HFFc6 (cell line): ENCODE measurements at places on chromosomes 12 and 14. TPM values are rescaled to one million over a fixed set of nuclear protein-coding genes. Genes with fewer than 3 reads are reported as not detected.

Gene SDSL
- total RNA-seq = 9.4 to 15.1 TPM (median 9.4 TPM) in 3 replicates

Gene IAPP
- total RNA-seq = not detected in 3 replicates

DNA sequence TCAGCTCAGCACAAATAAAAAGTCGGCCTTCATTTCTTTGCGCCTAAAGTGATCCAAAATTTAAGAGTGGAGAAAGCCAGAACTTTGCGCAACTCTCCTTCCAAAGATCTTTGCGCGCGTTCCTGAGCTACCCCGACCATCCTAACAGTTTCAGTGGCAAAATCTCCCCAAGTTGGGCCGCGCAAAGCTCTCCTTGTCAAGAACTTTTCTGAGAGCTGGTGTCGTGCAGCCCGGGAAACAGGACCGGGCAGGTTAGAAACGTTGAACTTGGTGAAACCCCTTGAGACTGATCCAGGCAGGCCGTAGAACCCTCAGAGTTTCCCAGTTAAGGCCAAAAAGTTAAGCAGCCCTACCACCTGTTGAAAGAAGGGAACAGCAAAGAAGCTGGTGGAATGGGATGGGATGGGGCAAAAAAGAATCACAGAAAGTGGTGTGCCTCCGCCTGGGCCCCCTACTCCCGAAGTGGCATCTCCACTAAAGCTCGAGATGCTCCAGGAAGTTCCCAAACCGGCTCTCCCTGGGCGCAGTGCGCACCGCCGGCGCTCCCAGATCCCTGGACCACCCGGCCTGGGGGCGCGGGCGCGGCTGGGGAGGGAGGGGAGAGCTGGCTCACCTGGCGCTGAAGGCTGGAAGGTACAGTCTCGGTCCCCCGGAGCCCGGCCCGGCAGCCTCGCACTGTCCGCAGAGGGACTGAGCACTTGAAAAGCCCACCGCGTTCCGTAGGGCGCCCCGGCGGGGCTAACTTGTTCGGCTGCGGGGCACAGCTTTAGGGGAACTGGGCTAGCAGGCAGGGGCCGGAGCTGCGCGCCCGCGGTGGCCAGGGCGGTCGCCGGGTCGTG, 768 bp downstream of the DBX2 start:
- no peaks in the 10 kb centered on the region for H3K4me1 ChIP-seq
- H3K4me3 ChIP-seq = no peak overlapping the region

- no peak overlapping the region for H3K27ac ChIP-seq
- H3K36me3 ChIP-seq = no peaks in the 10 kb centered on the region
- peaks cover 3% of the 10 kb centered on the region for H3K27me3 ChIP-seq
- H3K4me1 ChIP-seq = peaks cover 3% of the 10 kb centered on the region
- H3K4me3 ChIP-seq = no peak overlapping the region
- DNase-seq = no peak
Measured at GRCh38 chr12:22410486-22410885, 76.0 kb upstream of the ST8SIA1 start.

DNA sequence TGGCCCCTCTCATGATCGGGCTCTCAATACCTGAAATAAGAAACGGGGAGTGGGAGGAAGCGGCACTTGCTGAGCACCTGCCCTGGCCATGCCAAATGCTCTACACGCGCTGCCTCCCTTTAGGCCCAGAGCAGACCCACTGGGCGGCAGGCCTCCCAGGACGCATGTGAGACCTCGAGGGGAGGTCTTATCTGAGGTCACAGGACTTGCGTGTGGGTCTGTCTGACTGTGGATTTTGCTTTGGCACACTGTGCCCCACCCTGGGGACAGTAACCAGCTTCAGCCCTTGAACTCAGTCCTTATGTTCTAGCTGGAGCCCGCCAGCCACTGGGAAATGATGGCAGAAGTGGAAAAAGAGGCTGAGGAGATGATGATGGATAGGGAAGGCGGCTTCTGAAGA, 91.8 kb downstream of the RBM19 start:
- DNase-seq = no peak
- peaks cover 9% of the 10 kb centered on the region for H3K36me3 ChIP-seq
- H3K27ac ChIP-seq = peak overlapping the region; percentile 33; the same call in 1 of the 2 replicates
- no peak overlapping the region for H3K4me3 ChIP-seq
- peaks cover 13% of the 10 kb centered on the region for H3K4me1 ChIP-seq

DNA sequence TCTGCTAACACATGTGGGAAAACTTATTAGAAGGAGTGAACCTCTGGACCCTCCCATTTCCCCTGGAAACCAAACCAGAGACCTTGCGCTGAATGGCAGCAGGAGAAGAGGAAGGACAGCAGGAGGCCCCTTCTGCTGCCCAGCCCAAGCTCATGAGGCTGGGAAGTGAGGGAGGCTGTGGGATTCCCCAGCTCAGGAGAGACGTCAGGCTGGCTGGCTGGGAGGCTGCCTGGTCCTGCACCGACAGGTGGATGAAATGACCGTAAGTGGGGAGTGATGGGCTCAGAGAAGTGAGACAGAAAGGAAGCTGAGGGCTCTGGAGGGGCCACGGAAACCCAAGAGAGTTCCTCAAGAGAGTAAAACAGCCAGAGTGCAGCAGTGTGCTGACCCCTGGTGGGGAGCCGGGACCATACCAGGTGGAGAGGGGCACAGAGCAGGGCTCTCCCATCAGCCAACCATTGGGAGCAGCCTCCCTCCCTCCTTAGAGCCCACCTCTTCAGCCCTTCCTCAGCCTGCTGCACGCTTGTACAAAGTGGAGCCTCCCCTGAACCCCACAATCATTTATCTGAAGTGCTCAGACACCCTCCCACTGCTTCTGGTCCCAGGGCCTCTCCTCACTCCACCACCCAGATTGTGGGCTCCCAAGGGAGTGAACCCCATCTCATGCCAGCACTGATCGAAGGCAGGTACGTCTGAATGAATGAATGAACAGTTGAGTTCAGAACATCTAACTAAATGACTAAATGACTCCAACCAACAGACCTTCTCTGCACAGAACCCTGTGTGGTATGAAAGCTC, 14.0 kb downstream of the TAMALIN start:
- no peaks in the 10 kb centered on the region for H3K36me3 ChIP-seq
- H3K4me3 ChIP-seq = no peak overlapping the region
- H3K27ac ChIP-seq = no peak overlapping the region
- peaks cover 5% of the 10 kb centered on the region for H3K27me3 ChIP-seq
- DNase-seq = peak; percentile 24

DNA sequence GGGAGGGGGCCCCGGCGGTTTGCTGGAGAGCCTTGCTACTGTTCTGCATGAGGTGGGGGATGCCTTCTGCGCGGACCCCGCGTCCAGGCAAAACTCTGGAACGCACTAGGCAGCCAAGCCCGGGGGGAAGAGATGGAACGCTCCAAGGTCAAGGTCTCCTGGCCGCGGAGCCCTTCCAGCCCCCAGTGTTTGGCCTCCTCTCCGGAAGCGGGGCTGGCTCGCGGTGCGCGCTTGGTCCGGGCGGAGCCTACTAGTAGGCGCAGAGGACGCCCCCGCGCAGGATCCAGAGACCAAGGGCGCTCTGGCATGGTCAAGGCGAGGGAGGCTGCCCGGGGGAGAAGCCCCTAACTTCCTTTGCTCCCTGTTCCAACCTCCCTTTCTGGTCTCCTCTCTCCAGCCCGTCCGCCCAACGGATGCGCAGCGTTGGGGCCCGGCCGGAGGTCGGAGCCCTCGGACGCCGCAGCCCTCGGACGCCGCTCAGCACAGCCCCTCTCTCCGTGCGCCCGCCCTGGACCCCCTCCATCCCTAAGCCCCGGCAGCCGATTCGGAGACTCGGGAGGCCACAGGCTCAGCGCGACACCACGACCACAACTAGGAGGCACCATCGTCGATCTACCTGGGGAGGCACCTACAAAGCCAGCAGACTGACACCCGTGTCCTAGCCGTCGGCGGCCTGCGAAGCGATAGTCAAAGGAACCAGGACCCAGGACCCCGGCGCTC, 669 bp upstream of the KCNK13 start:
- no peaks in the 10 kb centered on the region for H3K36me3 ChIP-seq
- 0 out of 2 replicates have a peak, but pooled peaks cover 4% of the 10 kb centered on the region for H3K4me1 ChIP-seq
- H3K4me3 ChIP-seq = no peak overlapping the region
- H3K27ac ChIP-seq = no peak overlapping the region
- H3K27me3 ChIP-seq = peaks cover 42% of the 10 kb centered on the region

DNA sequence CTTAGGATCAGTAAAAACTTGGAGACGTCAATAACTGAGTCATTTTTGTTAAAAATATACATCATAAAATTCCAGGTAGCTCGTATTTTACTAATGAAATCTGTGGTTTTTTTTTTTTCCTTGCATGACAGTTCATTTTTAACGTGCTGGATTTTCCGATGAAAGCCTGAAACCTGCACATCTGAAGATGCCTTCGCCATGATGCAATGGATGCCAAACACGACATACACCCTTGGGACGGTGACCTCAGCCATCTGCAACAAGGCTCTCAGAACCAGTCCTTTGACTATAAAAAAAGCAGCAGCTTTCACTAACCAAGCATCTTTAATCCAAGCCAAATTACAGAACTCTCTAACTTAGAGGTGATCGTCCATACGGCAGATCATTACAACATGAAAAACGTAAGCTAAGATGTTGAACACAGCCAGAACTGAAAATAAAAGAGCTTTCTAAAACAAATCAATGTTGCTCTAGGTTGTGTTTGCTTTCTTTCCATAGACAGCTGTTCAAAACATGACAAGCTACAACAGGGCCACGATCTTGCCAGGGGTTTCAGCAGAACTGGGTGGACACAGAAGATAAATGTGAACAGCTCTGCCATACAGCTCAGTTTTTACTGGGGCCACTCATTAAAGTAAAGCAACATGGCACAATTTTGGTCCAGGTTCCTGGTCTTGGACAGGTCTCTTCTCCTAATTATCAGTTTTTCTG, 7.8 kb downstream of the NIN start:
- H3K36me3 ChIP-seq = peaks cover 8% of the 10 kb centered on the region; the same call in 1 of the 2 replicates
- DNase-seq = no peak
- H3K27me3 ChIP-seq = no peaks in the 10 kb centered on the region
- H3K4me1 ChIP-seq = peaks cover 46% of the 10 kb centered on the region
- no peak overlapping the region for H3K4me3 ChIP-seq

DNA sequence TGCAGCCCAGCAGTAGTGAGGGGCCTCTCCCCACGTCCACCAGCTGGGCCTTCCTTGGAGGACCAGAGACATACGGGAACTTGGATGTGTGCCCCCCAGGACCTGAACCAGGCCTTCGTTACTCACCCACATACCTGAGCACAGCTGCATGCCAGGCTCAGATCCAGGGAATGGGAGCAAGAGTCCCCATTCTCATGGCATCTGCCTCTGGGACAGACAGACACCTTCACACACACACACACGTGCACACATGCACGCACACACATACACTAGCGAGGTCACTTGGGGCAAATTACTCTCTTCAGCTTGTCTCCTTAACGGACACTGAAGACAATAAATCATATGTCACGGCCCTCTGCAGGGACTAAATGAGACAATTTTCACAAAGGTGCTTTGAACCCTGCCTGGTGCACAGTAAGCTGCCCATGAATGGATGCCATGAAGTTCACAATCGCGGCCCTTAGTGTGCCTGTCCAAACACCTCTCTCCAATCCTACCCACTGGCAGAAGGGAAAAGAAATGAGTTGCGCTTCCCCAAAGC, 5.7 kb downstream of the SCARB1 start:
- H3K4me1 ChIP-seq = peaks cover 29% of the 10 kb centered on the region
- peaks cover 3% of the 10 kb centered on the region; the same call in 1 of the 2 replicates for H3K27me3 ChIP-seq
- no peak overlapping the region for H3K27ac ChIP-seq

DNA sequence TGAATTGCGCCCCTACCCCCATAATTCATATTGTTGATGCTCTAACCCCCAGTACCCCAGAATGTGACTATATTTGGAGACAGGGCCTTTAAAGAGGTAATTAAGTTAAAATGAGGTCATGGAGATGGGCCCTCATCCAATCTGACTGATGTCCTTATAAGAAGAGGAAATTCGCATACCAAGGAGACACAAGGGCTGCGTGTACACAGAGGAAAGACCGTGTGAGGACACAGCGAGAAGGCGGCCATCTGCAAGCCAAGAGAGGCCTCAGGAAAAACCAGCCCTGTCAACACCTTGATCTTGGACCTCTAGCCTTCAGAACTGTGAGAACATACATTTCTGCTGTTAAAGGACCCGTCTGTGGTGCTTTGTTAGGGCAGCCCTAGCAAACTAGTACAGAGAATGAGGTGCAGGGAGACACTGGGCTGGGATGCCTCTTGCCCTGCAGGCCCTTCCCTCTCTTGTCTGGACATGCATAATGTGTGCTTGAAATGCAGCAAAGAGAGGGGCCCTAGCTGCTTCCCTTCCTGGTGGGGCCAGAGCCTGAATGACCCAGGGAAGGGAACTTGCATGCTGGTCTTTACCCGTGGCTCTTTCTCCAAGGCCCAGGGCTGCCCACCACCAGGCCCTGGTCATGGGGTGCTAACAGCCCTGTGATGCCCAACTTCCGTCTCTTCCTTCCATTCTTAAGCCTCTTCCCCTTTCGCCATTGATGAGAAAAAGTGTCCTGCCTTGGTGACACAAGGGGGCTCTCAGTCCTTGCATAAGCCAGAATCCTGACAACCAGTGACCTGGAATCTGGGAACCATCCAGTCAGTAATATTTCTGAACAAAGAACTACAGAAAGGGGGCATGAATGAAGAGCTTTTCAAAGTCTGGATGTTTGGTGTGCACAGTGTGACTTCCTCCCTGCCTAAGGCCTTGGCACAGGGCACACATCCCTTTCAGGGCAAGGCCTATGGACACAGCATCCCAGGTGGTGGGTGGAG, 50.0 kb upstream of the GPATCH2L start:
- no peak overlapping the region for H3K4me3 ChIP-seq
- no peak overlapping the region for H3K27ac ChIP-seq
- H3K27me3 ChIP-seq = peaks cover 29% of the 10 kb centered on the region
- no peak for DNase-seq
- H3K36me3 ChIP-seq = no peaks in the 10 kb centered on the region
- H3K4me1 ChIP-seq = peaks cover 6% of the 10 kb centered on the region; the same call in 1 of the 2 replicates

DNA sequence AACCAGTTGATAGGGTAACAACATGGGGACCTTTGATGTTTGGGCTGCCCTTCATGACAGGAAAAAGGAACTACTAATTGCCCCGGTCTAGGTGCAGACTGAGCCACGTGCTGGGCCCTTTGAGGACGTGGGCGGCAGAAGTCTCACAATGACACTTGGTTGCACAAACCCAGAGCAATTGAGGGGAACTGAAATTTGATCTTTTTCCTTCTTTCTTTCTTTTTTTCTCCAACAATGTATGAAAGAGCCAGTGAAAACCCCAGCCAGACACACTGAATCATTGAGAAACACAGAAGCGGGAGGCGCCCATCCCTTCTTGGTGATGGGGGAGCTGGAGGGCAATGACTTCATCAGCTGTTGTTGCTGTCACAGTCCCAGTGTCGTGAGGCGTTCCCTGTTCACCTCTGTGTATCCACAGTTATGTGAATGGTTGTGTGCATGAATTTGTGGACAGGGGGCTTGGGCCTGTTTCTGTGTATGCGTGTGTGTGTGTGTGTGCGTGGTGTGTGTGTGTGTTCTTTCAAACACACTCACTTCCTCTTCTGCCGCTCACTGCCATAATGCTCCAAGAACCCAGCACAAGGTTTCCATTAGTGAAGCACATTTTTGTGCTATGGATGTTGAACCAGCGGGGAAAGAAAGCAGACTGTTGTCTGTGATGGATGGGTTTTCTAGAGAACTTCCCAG, 137.5 kb upstream of the CCND2 start:
- DNase-seq = no peak
- no peaks in the 10 kb centered on the region for H3K4me1 ChIP-seq
- H3K4me3 ChIP-seq = no peak overlapping the region
- no peak overlapping the region for H3K27ac ChIP-seq
- peaks cover 6% of the 10 kb centered on the region for H3K27me3 ChIP-seq
